ENCODE measurements at places on chromosomes 7 and 10.

- DNase-seq, result no peak
Observed at GRCh38 chr10:44278837-44279324, 106.0 kb downstream of the CXCL12 start.

GRCh38 chr7:480531-481218 is 39.0 kb downstream of the PDGFA start:
- DNase-seq, result no peak

DNA sequence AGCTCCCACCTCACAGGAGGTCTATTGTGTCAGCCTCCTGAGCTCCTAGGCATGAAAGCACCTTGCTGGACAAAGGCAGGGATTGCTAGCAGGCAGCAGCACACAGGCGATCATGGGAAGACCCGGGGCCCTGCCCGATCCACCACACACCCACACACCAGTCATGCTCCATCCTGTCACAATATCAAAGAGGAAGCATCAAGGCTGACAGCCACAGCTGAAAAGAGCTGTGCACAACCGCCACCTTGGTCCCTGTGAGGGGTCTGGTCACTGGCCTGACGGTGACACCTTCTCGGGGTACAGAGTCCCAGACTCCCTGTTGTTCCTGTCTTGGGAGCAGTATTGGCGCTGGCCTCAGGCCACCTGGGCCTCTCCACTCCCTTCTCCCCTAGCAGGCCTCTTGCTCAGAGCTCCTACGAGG is 89.7 kb upstream of the RET start:
- DNase-seq, result peak; percentile 42

GRCh38 chr7:43196379-43196778 is 83.9 kb downstream of the HECW1 start:
- DNase-seq, result no peak

- DNase-seq, result no peak
Observed at GRCh38 chr10:119446441-119447277, 95.9 kb downstream of the RGS10 start.

GRCh38 chr7:1853431-1853985 is 183.4 kb downstream of the ELFN1 start:
- DNase-seq, result no peak

DNA sequence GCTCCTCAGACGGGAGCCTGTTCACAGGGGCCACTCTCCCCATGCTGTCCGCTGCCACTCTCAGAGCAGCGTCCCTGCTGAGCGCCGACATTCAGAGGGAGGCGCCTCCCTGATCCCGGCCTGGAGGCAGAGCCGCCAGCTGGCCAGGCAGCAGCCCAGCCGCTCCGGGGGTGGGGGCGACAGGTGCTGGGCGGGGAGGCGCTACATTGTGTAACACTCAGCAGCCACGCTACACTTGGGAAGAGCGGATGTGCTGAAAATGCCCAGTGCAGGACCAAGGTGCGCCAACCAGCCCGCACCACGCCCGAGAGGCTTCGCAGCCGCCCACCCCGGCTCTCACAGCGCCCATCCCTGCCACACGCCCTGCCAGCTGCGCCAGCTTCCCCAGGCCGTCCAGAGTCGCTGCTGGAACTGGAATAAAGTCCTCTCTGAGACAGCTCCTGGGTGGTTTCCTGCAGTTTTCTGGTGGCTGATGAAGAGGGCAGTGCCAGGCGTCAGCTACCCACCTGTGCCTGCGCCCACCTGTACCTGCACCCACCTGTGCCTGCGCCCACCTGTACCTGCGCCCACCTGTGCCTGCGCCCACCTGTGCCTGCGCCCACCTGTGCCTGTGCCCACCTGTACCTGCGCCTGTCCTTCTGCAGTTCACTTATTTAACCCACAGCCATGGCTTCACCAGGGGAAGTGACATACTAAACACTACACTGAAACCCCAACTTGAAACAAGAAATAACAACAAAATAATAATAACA is 25.7 kb downstream of the STK32C start:
- DNase-seq, result no peak

DNA sequence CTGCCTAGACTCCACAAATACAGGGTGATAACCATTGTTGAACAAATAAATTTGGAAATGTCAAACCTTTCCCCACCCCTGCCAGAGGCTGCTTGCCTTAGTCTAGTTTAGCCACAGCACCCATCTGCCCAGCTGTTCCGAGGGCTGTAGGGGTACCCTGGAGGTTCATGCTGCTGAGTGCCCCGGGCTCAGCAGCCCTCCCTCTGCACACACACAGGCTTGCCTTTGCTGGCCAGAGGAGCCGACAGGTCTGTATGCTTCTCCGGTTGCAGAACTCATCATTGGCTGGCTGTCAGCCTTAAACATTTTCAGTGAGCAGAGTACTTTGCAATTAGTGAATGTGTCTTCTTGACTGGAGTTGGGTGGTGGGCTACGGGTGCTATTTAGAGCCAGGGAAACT is 122.9 kb downstream of the NRF1 start:
- no peak for DNase-seq

DNA sequence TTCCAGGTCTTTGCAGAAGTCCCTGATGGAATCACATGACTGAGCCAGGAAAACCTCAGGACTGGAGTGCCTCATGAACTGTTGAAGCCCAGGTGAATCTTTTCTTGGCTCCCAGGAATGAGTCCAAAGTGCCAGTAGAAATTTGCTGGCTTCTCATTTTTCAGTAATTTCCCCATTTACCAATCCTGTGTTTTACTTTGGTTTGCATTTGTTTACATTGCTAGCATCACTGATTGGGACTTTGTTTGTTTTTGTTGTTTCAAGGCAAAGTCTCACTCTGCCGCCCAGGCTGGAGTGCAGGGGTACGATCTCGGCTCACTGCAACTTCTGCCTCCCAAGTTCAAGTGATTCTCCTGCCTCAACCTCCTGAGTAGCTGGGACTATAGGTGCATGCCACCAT is 1.6 kb upstream of the ZNF12 start:
- DNase-seq, result no peak

DNA sequence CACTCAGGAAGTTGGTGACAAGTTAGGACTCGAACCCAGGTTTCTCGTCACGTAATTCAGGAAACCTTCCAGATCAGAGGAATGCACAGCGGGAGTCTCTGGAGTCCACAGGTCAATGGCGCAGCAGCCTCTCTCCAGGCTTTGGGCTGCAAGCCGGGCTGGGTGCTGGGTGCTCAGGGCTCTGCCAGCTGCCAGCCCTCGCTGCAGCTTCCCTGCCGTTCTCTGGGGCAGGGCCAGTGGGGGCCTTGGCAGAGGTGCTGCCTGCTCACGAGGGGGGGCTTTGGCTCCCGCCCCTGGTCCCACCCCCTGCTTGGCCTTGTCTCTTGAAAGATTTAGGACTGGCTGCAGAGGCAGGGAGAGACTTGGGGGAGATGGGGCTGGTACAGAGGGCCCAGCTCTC is at the start of gene TACR2:
TACR2 (minus strand) TSS at position 224 of the 400 bp plus-strand sequence. CDS start 595 bp downstream, outside the sequence.
- no peak for DNase-seq

DNA sequence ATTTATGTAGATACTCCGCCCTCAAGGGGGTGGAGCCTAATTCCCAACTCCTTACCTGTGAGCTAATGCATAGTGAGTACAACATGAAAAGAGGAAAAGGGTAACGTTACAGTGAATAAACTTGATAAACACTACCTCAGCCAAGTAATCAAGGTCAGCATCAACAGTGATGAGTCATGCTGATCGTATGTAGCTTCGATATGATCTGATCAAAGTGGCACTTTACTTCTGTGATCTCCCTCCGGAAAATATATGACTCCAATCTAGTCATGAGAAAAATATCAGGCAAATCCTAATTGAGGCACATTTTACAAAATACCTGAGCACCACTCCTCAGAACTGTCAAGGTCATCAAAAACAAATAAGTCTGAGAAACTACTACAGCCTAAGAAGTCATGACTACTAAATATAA is 70.4 kb downstream of the VTI1A start:
- DNase-seq, result no peak

DNA sequence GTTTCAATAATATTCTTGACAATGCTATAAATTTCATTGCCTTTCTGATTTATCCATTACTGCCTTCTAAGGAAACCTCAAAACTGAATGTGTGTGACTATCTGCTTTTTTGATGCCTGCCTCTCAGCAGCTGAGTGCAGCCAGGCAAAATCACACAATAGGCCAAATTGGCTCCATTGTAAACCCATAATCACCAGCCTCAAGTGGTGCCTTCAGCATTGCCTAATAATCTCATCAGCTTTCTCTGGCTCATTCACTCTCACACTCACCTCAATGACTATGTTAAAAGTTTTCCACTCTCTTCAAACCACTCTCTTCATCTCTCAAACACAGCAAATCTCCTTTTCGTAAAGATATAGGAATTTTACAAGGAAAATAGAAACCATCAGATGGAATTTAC is 182.5 kb upstream of the COL1A2 start:
- DNase-seq, result no peak

DNA sequence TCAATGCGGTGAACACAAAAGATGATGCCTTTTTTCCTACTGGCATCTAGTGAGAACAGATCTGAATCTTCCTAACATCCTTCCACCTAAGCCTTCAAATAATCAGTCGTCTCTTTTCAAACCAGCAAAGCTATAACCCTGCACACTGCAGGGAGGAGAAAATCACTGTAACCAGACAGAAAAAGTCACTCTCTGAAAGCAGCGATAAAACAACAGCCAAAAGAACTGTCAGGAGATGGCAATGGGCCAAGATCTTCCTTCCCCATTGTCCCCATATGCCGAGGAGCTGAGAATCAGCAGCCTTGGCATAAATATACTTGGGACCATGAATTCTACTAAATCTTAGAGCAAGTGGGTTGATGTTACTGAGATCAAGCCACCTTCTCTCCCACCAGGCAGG is 13.1 kb downstream of the FZD9 start:
- DNase-seq, result no peak

DNA sequence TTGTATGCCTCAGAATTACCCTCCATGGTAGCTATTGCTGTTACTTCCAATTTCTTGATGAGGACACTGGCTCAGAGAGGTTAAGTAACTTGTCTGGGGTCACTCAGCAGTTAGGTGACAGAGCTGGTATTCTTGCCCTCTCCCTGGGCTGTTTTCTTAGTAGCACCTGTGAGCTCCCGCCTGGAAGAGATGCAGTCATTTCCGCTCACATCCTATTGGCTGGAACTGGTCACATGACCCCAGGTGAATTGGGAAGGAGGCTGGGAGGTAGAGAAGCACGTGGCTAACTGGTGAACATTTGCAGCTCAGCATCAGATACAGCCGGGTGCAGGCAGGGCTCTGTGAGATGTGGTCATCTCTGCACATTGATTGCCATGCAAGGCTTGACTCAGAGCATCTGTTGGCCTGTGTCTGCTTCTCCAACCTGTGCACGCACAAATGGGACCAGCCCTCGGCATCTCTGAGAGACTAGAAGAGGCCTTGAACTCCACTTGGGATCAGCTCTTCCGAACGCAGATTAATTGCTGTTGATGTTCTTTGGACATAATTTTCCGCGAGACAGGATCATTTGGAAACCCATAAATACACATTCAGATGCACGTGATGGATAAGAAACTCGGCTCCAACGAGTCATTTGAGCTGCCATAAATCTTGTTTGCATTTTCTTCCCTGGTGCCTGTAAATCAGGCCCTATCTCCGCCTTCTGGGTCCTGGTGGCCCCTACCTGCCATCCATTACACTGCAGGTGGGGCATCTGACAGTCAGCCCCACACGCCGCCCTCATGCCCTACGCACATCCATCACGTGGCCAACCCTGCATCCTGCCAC is 42.8 kb downstream of the MYL10 start:
- DNase-seq, result no peak

- no peak for DNase-seq
Observed at GRCh38 chr10:109963439-109963838, 40.1 kb upstream of the XPNPEP1 start.

GRCh38 chr10:3418041-3418754 is 245.6 kb upstream of the PITRM1 start:
- DNase-seq, result no peak

DNA sequence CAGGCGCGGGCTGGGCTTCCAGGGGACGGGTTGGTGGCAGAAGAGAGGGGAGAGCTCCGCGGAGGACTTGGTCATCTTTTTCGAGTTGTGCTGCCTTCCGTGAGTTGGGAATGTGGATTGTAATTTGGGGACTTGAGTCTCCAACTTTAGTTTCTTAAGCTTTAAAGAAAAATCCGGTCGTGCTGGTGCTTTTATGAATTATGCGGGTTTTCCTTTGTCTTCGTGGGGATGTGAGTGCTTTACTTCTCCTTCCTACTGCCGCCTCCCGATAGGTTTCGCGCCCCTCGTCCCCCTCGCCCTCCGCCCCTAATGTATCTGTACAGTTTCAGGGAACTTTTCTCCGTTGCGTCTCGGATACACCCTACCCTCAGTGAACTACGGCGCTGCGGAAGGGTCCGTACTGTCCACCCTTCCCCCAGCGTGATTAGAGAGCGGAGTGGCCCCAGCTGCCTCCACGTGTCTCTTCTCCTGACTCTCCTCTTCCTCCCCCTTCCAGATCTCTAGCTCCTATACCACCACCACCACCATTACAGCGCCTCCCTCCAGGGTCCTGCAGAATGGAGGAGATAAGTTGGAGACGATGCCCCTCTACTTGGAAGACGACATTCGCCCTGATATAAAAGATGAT is 649 bp downstream of the SCD start:
- no peak for DNase-seq

GRCh38 chr7:128933180-128933891 is 4.4 kb upstream of the IRF5 start:
- DNase-seq, result peak; percentile 80

- no peak for DNase-seq
Observed at GRCh38 chr10:12042409-12042796, 206 bp downstream of the UPF2 start.

DNA sequence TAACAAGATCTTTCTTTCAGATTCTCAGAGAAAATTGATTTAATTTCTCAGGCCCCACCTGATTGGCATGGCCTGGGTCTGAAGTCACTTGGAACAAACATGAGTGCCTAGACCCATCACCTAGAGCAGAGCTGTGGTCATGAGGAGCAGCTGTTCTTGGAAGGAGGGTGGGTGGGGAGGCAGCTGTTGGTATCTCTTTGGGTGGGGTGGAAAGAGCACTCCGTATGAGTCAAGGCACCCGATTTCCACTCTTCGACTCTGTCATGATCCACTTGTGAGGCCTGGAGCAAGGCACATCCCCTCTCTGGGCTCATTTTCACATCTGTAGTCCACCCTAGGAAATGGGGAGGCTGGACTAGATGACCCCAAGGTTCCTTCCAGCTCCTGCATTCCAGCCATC is 156.7 kb downstream of the C10orf105 start:
- DNase-seq, result no peak

DNA sequence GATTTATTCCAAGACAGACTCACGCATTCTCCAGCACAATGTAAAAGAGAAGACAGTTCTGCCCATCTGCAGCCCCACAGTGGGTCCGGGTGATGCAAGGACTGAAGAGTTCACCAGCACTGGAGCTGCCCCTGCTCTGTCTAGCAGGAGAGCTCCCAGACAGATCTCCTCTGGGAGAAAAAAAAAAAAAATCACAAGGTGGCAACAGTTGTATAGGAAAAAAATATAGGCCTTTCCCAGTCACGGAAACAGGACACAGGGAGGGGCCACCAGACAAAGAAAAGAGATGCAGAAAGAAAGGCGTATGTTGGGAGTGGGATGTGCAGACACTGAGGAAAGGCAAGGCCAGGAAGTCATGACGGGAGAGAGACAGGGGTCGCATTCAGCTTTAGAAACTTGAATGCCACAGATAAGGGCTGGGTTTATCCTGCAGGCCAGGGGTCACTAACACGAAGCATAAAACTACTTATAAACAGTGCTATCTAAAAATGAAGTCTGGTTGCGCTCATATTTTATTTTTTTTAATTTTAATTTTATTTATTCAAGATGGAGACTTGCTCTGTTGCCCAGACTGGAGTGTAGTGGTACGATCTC is 54.1 kb downstream of the FAM171A1 start:
- no peak for DNase-seq

Measured in MV-4-11 (cell line).